ENCODE measurements at places on chromosomes 1 and 21. TPM values are rescaled to one million over a fixed set of nuclear protein-coding genes. Genes with fewer than 3 reads are reported as not detected.
A peak's percentile ranks its signal among the peaks of the same experiment; 100 is the strongest.

The VWA5B1 gene
- total RNA-seq: not detected

The LAX1 gene
- 0.67 TPM for total RNA-seq

The SPRR2A gene
- total RNA-seq: not detected

The TDRKH gene
- 6.7 TPM for total RNA-seq

The KCNT2 gene
- total RNA-seq: 7.5 TPM

GRCh38 chr1:198082576-198082975 lies 74.2 kb upstream of the NEK7 start:
- DNase-seq: no peak

GRCh38 chr1:1124786-1125642 lies 9.1 kb upstream of the C1orf159 start:
- DNase-seq: peak; percentile 46

- DNase-seq: no peak
Measured at GRCh38 chr1:24775916-24776315, 30.7 kb downstream of the CLIC4 start.

DNA sequence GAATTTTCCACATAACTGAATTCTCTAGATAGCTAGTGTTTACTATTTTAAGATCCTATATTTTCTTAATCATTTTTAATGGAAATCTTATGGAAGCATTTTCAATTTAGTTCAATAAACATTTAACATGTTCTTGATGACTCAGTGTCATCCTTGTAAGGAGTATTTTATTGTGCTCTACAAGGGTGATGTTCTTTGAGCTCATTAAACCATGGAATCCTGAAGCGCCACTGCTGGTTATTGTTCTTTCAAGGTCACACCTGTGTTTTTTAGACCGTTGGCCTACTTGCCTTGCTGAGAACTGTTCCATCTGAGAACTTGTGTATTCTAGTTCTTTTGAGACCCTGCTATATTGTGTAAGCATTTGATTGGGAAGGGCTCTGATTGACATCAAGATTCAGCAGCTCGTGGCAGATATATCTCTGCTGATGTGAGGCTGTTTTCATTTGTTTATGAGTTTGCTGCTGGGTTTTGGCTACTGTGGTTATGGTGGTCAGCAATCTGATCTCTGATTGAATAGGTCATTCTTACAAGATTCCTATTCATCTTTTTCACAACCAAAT lies 132.0 kb downstream of the GIPC2 start:
- no peak for DNase-seq
